ENCODE measurements at places on chromosomes 4 and X.

GRCh38 chrX:49859491-49859890 lies 19.8 kb upstream of the USP27X start:
- no peak for DNase-seq

DNA sequence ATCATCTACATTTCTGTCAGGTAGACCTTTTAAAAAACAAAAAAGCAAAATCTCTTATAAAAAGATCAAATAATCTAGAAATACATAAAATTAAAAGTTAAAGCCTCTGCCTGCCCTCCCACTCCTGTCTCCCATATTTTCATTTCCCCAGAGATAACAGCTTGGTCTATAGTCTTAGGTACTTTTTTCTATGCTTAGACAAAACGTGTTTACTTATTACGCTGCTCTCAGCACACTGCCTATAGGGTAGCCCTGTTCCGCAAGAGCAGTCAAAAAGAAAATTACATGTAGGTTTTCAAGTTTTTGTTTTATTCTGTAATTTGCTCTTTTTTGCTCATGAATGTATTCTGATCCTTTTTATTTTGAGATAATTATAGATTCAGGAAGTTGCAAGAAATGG lies 73.3 kb downstream of the TAF1 start:
- DNase-seq: no peak

GRCh38 chrX:95919605-95920004 lies 765.0 kb upstream of the DIAPH2 start:
- no peak for DNase-seq

GRCh38 chrX:96556886-96557285 lies 127.8 kb upstream of the DIAPH2 start:
- DNase-seq: no peak

DNA sequence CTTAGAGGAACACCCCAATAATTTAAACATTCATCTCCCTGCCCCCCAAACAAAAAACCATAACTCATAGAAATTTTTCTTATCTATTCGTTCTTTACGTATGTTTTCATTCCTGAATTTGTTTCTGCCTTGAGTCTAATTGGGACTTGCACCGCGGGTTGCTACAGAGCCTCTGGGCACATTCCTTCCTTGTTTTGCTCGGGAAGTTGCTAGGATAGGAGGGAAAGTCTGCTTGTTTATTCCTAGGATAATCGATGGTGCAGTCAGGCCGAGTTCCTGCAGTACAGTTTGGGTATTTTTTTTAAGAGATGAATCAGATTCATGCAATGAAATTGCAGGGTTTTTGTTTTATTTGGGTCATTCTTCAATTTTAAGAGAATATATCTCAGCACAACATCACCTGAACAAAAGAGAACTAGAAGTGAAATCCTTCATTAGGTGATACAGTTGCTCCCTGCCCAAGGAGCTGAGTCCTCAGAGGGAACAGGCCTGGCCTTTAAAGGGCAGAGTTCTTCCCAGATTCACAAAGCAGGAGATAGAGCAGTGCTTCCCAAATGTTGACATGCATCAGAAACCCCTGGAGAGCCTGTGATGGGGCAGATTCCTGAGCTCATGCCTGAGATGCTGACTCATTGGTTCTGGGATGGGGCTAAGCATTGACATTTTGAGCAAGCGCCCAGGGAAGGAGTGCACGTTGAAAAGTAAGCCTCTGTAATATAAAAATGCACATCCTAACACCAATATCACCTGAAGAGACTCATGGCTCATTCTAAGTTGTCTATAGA lies 114.9 kb upstream of the FAM9B start:
- peak; percentile 88 for DNase-seq

- DNase-seq: no peak
Measured at GRCh38 chr4:10413177-10413576, 44.0 kb downstream of the ZNF518B start.

- DNase-seq: peak; percentile 58
Measured at GRCh38 chr4:145840162-145840768, 98.4 kb downstream of the ZNF827 start.

GRCh38 chr4:149923736-149924135 lies 108.1 kb upstream of the IQCM start:
- DNase-seq: no peak

DNA sequence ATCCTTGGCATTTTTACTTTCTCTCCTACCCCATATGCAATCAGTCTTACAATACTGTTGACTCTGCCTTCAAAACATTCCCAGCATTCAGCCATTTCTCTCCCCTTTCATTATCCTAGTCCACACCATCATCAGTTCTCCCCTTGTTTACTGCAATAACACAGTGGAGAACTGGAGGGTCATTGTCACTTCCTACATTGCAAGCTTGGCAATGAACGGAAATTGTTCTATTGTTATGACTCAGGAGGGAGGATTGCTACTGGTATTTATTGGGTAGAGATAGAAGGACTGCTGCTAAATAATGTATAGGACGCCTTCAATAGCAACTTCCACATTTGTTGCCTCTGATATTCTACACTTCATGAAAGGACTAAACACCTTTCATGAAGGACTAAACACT lies 231.8 kb downstream of the BANK1 start:
- DNase-seq: no peak

DNA sequence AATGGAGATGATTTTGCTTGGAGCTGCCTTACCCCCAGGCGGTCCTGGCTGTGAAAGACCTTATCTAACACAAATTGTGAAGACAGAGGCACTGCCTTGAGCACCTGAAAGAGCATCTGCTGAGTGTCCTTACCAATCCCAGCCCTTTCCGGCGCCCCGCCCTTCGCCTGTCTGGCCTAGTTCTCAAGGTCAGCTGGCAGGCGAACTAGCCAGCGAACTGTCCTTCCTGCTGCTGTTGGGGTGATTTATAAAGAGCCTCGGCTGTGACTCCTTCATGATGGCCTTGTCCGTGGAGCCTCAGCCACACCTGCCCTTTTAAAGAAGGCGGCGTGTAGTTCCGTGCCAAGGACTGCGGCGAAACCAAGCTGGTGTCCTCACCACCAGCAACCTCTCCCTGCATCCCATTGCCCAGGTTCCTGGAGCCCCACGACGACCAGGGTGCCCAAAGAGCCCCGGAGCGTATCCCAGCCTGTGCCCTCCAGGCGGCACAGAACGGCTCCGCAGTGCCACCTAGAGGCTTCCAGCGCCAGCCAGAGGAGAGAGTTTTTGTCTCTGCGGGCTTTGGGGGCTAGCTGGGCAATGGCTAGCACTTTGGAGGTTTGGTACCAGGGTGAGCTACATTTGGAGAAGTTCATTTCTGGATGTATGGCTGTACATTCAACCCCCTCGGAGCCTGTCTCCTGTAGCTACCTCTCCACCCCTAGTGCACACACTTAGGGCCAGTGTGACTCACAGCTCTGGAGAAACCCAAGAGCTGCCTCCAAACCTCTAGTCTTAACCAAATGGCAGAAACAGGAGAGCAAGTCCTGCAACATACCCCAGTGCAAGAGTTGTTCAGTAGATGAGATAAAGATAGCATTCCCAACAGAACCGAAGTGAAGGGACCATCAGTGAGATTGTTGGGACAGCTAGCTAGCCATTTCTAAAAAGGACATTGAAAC lies 36.8 kb upstream of the VMA21 start:
- DNase-seq: peak; percentile 1

DNA sequence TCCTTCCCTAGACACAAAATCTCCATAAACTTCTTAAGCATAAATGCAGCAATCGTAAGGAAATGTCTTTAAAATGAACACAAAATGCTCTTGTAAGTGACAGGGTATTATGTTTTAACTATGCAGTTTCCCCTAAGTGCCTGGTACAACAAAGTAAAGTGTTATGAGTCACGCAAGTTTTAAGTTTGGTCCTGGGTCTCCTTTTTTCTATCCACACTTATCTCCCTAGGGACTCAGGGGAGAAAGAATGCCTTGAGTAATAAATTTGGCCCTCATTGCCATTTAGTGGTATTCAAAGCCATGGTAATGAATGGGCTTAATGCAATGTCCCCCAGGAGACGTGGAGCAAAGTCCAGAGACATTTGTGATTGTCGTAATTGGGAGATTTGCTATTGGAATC lies 149.1 kb downstream of the MAGEB17 start:
- peak; percentile 40 for DNase-seq

- peak; percentile 46 for DNase-seq
Measured at GRCh38 chr4:146342600-146343192, 128.4 kb downstream of the REELD1 start.

DNA sequence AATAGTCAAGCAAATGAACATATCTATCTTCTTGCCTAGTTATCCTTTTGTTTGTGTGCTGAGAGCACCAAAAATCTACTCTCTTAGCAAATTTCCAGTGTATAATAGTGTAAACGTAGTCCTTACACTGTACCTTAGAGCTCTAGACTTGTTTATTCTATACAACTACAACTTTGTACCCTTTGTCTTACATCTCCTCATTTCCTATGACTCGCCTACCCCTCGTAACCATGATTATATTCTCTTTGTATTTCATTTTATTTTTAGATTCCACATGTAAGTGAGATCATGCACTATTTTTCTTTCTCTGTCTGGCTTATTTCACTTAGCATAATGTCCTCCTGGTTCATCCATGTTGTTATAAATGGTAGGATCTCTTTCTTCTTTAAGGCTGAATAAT lies 37.6 kb downstream of the MAGEB5 start:
- no peak for DNase-seq

DNA sequence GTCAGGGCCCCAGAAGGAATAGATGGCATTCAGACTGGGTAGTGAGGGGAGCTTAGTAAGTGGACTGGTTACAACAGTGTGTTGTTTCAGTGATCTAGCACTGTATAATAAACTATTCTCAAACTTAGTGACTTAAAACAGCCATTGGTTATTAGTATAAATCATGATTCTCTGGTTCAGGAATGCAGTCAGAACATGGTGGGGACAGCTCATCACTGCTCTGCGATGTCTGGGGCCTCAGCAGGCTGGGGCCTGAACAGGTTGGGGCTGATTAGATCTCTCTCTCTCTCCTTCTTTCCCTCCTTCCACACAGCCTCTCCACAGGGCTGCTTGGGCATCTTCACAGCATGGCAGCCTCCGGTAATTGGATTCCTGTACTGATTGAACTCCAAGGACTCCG lies 160.4 kb downstream of the GATB start:
- DNase-seq: no peak

- DNase-seq: peak; percentile 50
Measured at GRCh38 chr4:139247241-139247640, 32.8 kb downstream of the MGARP start.

DNA sequence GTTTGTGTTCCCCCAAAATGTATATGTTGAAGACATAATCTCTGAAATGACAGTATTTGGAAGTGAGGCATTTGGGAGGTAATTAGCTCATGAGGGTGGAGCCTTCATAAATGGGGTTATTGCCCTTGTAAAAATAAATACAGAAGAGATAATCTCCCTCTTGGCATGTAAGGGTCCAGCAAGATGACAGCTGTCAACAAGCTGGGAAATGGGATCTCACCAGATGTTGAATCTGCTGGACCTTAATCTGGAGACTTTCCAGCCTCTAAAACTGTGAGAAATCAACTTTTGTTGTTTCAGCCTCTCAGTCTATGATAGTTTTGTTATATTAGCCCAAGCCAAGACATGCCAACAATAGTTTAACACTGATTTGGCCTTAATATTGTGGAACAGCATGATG lies 438.2 kb upstream of the PCDH7 start:
- DNase-seq: no peak

DNA sequence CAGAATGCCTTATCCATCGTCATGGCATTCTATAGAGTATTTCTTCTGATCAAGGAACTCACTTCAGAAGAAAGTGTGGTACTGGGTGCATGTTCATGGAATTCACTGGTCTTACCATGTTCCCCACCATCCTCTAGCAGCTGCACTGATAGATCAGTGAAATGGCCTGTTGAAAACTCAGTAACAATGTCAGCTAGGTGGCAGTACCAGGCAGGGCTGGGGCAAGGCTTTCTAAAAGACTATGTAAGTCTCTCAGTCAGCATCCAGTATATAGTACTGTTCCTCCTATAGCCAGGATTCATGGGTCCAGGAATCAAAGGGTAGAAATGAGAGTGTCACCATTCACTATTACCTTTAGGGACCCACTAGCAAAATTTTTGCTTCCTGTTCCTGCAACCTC lies 15.8 kb upstream of the LDB2 start:
- DNase-seq: peak; percentile 43

- DNase-seq: no peak
Measured at GRCh38 chrX:145393702-145394235, 146.5 kb downstream of the SPANXN1 start.
